Fibroblast of skin of scalp (primary cell): ENCODE measurements at places on chromosomes 6 and 20.

DNA sequence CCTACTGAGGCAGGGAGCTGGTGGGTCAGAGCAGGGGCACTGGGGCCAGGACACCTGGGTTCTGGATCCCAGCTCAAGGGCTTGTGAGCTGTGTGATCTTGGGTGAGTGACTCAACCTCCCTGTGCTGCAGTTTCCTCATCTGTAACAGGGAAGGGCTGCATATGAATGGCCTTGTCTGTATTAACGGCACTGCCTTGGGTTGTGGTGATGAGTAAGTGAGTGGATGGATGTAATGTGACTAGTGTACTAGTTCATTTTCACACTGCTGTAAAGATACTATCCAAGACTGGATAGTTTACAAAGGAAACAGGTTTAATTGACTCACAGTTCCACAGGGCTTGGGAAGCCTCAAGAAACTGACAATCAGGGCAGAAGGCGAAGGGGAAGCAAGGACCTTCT is 233.5 kb downstream of the TAF4 start:
- no peak for DNase-seq

DNA sequence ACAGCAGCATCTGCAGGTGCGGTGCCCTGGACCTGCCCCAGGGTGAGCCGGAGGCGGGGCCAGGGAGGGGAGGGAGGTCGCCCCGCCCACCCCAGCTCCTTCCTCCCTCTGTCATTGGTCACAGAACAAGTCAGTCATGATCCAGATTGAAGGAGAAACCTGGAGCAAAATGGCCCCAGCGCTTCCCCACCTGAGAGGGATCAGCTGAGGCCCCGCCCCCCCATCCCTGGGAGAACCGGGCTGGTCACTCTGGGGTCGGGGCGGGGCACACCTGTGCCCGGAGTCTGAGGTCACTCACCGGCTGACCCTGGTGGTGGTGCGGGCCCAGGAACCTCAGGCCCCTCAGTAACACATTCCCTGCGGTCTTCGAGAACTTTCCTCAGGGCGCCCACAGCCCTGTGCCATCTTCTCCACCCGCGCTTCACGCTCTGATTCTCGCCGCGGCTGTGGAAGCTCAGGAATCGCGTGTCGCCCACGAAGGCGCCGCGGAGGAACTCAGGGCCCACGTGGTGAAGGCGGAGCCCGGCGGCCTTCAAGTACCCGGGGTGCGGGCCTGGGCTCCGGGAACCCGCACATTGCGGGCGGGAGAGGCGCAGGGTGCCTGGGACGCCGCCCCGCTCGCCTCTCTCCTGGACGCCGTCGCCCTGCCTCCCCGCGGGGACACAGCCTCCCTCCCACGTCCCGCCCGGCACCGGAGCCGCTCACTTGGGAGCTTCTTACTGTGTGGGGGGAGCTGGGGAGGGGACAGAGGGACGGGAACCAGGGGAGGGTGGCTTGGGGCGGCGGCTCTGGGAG is 36.4 kb upstream of the HLA-C start:
- no peak for DNase-seq

DNA sequence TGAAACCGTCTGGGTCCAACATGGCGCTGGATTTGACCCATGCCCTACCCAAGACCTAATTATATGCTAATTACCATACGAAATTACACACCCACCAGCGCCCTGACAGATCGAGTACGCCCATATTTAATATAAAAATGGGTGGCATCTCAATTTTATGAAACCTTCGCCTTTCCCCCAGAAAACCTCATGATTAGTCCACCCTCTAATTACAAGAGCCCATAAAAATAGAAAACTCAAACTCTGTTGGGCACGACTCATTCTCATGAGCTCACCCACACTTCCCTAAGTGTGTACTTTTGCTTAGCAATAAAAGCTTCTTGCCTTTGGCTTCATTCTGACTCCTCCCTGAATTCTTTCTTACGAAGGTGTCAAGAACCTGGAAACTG is 136.4 kb downstream of the OR2B2 start:
- DNase-seq: no peak

DNA sequence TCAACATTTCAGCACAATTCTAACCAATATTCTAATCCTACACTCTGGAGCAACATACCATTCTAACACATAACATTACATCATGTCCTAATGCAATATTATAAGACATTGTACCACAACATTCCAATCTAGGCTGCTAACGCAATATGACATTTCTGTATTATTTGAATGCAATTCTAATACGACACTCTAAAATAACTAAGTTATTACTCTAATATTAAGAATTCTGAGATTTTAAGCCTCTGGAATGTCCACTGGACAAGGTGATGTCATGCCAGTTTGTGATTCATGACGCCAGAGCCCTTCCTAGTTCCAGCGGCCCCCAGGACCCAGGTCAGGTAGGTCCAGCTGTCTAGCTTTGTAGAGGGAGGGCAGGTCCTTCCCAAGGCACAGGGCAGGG is 69.7 kb upstream of the SIRPA start:
- DNase-seq: peak; percentile 91

GRCh38 chr6:147159536-147160374 is 44.5 kb upstream of the STXBP5 start:
- no peak for DNase-seq

GRCh38 chr6:56772737-56773184 is 130.1 kb upstream of the DST start:
- DNase-seq: peak; percentile 82

DNA sequence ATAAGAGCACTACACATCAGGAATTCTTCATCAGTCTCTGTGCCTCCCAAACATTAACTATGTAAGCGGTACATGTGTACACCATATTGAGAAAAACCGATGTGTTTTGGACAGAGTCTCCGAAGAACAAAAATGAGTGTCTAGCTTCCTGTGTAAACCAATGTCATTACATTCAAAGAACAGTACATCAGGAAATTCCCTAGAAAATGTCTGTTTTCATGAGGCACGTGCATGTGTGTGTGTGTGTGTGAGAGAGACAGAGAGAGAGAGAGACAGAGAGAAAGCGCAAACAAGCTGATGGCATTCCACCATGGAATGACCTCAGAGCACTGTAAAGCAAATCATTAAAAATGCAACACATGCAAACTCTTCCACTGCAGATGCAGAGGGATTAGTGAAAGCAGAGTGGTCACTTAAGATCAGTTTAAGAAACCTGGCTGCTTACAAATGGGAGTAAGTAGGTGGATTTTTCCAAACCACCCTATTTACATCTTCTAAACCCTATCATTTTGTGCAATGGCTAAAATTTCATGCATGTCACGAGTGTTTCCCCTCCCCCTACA is 133.9 kb downstream of the HIVEP2 start:
- DNase-seq: peak; percentile 81

DNA sequence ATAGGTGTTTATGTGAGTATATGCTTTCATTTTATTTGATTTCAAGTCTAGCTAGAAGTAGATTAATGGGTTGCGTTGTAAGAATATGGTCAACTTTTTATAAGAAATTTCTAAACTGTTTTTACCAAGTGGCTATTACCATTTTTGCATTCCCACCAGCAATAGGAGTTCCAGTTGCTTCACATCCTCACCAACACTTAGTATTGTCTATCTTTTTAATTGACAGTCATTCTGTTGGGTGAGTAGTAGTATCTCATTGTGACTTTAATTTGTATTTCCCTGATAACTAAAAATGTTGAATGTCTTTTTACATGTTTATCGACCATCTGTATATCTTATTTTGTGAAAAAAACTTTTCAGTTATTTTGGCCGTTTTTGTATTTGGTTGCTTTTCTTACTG is 135.3 kb downstream of the AKAP7 start:
- no peak for DNase-seq

GRCh38 chr6:132235596-132236280 is 165.5 kb downstream of the MOXD1 start:
- peak; percentile 28 for DNase-seq

GRCh38 chr6:43878127-43878634 is 108.2 kb downstream of the VEGFA start:
- DNase-seq: no peak

GRCh38 chr6:26328265-26328844 is 36.6 kb upstream of the BTN3A2 start:
- DNase-seq: peak; percentile 37

DNA sequence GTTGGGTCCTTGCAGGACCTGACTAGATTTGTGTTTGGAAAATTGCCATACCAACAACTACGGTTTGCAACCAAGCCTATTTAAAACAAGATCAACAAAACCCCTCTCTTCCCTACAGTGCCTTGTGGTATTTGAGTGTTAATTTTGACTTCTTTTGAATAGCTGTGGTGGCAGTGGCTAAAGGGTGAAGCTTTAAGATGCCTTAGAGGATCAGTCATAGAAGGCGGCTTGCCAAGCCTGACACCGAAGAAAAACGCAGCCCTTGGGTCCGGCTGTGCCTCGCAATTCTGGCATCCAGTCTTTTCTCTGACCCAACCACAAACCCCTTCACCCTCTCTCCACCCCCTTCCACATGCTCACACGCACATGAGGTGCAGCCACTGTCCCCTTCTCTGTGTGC is 32.6 kb downstream of the BMP6 start:
- DNase-seq: peak; percentile 98

- no peak for DNase-seq
These were observed 1.6 kb upstream of the TFAP2D start for GRCh38 chr6:50711686-50712085.

- no peak for DNase-seq
These were observed 3.8 kb upstream of the TNFAIP3 start for GRCh38 chr6:137863091-137863797.

GRCh38 chr20:61055180-61056010 is 196.7 kb upstream of the CDH4 start:
- DNase-seq: no peak

DNA sequence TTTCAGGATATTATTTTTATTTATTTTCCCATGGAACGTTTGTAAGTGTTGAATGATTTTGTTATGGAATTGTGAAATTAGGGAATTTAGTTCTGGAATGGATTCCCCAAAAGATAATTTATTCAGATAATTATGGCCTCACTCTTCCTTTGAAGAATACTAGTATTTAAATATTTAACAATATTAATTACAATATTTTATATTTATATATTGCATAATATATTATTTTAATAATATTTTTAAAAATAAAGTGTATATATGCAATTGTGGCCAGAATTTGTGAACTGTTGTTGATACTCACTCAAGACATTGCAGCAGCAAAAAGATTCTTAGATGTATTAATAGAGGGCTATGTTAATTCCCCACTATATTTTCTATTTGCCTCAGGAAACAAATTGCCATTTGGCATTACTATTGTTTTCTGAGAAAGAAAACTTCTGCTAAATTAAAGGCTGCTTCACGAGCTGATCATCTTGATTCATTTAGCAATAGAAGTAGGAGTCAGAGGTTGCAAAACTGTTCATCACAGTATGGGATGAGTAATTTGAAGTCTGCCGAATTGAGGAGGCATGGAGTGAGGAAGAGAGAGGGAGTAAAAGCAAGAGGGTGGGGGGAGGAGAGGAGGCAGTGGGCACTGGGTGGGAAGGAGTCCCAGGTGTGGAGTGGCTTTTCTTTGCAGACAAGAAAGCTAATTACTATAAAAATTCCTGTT is 729.2 kb downstream of the DHX35 start:
- peak; percentile 29 for DNase-seq

DNA sequence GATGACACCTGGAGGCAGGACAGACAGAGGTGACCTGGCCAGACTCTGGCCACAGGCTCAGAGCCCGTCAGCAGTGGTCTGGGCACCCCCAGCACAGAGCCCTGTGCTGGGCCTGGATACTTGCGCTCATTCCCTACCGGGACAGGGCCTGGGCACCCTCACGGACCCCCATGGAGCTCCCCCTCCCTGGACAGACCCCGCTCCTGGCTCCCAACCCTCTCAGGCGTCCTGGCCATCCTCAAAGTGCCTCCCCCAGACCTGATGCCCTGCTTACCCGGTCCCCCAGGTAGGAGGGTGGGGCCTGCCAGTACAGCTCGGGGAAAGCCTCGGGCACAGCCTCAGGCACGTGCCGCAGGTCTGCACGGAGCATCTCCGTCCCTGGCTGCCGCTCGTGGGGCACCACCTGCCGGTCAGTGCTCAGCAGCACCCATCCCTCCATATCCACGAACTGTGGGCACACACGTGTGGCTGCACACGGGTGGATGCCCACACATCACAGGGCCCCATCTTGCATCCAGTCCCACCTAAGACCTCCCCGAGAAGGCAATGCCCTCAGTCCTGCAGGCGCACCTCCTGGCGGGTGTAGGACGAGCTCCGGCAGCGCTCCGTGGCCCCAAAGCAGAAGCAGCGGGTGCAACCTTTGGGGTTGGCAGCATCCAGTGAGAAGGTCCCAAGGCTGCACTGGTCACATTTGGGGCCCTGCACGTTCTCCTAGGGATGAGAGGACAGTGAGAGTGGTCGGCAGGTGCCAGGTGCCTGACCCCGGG is 24.3 kb downstream of the ADRM1 start:
- no peak for DNase-seq

- peak; percentile 64 for DNase-seq
These were observed 17.9 kb downstream of the GNAS start for GRCh38 chr20:58870293-58871014.

GRCh38 chr6:57303931-57304681 is 13.3 kb upstream of the PRIM2 start:
- DNase-seq: peak; percentile 65

- DNase-seq: no peak
These were observed 38.0 kb downstream of the CDYL start for GRCh38 chr6:4814212-4814611.

DNA sequence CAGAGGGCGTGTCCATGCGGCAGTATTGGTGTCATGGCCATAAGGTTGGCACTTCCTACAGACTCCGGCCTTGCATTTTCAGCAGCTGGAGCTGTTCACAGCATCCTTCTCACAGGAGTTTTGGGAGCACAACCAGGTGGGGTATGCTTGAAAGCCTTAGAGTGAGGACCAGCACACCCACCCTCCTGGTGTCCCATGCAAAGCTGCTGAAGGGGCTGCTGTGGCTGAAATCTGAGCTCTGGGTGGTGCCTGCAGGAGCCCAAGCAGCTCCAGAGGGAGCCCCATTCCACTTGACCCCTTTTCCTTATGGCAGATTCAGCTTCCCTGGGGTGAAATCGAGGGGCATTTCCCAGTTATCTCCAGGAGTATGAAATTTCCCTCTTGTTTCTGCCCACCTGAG is 74.0 kb upstream of the BHLHE23 start:
- no peak for DNase-seq

DNA sequence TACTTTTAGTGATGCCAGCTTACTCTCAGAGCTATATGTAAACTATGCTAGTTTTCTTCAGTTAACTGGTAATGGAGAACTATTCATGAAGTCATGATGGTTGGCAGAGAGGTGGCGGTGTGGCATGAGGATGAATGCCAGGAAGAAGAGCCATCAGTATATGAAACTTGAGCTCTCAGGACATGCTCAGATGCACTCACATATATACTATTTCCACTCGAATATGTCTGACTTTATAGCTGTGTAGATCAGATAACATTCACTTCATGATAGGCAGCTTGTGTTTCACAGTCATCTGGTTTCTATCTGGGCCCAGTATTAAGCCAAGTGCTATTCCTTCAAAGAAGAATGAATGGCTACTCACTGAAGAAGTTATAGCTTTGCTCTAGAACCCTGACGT is 46.2 kb upstream of the CEP85L start:
- no peak for DNase-seq

DNA sequence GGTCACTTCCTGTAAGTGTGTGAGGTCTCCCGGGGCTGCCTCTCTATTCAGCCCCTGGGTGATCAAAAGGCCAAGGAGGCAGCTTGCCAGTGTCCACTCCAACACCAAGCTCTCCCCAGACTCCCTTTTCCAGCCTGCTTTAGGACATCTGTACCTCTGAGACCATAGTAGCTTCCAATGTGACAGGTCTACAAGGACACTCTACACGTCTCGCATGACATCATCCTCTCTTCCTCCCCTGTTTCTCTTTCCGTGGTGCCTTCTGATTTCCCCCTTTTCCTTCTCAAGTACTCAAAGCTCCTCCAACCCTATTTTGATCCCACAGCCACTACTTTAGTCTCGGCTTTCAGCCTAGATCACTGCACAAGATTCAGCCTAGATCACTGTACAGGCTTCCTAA is 26.4 kb downstream of the HLA-F start:
- no peak for DNase-seq
